ENCODE measurements at places on chromosomes 11 and 22.

GRCh38 chr11:68358416-68358815, 46.0 kb downstream of the LRP5 start:
- DNase-seq, result no peak

DNA sequence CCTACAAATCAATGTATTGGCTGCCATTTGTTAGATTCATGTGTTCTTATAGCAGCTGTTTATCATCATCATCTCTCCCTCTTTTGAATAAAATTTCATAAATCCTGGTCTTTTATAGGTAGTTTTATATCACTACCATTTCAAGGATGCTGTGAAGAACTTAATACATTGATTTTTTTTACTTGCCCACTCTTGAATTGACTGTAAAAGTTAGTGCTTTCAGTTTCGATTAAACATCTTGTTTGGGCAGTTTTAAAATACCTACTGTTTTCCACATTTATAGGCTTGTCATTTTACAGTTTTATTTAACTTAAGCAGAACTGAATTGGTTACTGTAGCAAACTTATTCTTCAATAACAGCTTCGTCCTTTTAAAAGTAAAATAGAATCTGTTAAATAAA, 59.5 kb downstream of the TTC17 start:
- DNase-seq, result no peak

GRCh38 chr22:32824531-32825312, 23.2 kb downstream of the TIMP3 start:
- DNase-seq, result no peak

- no peak for DNase-seq
These were observed 531.6 kb downstream of the MN1 start for GRCh38 chr22:27269751-27270543.

- DNase-seq, result no peak
These were observed 64.2 kb downstream of the CELSR1 start for GRCh38 chr22:46473021-46473779.

- no peak for DNase-seq
These were observed 2.8 kb downstream of the MAP3K11 start for GRCh38 chr11:65611028-65611757.

GRCh38 chr11:95542868-95543551, 246.6 kb downstream of the FAM76B start:
- DNase-seq, result no peak

DNA sequence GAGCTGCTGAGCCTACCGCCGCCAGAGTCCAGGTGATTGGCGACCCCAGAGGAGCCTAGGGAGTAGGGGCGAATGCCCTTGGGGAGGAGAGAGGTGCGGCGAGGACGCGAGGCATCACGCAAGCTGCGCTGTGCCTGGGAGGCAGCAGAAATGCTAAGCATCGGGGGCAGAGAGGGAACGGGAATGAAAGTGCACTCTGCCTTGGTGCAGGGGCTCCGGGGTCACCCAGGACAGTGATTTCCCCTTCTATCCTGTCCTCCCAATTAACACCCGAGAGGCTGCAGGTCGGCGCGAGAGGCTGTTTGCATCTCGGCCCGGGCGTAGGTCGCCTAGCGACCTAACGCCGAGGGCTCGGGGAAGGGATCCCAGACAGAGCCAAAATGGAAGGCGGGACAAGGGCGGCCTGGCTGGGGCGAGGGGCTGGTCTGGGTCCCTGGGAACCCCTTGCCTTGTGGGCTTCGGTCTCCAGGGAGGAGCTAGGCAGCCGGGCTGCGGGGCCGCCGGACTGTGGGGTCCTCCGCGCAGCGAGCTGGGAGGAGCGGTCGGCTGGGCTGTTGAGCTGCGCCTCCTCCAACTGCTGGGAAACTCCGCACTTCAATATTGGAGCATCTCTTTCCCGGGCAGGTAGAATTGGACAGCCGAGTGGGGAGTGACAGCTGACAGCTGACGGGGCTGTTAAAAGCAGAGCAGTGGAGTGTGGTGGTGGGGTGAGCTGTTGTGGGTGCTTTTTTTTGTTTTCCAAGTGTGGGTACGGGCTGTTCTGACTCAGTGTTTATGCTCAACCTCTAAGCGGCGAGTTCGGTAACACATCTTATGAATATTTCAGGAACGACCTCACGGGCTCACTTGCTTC, 657 bp downstream of the ELMOD1 start:
- DNase-seq, result no peak

- no peak for DNase-seq
These were observed 24.8 kb downstream of the PTPRJ start for GRCh38 chr11:48005136-48005535.

- no peak for DNase-seq
These were observed 12.6 kb upstream of the MRPL23 start for GRCh38 chr11:1934335-1935155.

DNA sequence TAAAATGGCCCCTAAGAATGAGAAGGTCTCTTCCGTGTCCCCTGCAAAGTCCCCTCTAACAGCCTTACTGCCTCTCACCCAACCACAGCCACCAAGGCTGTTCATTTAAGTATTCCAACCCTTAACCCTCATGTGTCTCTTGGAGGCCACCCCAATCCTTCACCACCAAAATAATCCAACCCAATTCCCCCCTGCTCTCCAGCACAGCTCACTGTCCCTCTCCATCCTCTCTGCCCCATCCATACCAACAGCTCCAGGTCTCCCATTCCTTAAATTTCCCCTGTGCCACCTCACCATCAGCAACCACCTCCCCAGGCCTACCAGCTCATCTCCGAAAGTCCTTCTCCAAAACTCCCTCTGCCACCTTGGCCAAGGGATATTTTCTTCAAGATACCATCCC, 1.4 kb downstream of the FAM168A start:
- no peak for DNase-seq

DNA sequence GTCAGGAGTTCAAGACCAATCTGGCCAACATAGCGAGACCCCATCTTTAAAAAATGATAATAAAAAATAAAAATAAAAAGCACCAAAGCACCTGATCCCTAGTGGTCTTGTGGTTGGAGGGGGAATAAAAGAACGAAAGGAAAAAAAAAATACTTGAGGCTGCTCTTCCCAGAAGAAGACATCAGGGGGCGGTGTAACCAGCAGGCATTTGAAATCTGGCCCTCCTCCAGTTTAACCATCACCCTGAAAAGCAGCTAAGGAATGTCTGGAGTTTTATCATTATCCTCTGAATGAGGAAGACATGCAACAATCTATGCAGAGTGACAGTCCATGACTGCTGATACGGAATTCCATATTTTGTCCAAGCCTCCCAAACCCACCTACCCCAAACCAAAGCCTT, 5.6 kb upstream of the KCTD17 start:
- no peak for DNase-seq

DNA sequence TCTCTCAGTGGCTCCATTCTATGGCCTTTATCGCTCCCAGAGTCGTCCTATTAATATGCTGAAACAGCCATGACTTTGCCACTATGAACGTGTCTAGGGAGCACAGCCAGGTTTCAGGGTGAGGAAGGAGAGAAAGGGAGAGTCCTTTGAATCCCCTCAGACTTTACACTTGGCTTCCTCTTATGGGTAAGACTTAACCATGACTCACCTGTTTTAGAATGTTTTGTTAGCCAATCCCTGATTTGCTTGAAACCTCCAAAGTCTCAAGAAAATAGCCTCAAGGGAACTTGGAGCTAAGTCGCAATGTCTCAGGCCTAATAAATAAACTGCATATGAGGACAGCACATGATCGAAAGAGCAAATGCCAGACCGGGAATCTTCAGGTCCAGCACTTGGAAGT, 131.2 kb upstream of the RCN1 start:
- no peak for DNase-seq

GRCh38 chr11:18715476-18715875, 10.5 kb downstream of the IGSF22 start:
- no peak for DNase-seq

DNA sequence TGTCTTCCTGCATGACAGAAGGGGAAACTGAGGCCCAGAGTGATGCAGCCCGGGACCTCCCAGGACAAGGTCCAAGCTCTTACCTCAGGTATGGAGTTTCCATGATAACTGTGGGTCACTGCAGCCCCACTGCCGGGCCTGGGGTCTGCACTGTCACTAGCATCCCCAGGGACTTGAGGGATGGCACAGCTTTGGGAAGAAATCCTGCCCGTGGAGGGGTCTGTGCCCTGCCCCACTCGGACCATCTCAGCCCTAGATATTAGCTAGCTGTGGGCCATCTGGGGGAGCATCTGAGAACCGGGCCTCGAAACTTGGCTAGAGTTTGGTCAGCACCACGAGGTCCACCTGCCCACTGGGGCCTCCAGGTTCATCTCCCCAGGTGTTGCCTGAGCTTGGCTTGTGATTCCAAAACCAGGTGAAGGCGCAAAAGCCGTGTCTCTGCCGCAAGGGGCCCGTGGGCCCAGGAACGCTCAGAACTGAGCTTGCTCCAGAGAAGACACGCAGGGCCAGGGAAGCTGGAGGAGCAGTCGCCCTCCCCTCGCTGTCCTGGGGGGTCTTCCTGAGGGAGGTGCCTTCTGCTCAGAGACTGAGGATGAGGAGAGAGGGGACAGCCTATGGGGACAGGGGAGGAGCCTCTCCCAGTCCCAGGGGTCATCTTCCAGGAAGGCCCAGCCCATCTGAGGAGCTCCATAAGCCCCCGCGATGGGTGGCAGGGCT, 4.8 kb downstream of the LINC01488 start:
- no peak for DNase-seq

DNA sequence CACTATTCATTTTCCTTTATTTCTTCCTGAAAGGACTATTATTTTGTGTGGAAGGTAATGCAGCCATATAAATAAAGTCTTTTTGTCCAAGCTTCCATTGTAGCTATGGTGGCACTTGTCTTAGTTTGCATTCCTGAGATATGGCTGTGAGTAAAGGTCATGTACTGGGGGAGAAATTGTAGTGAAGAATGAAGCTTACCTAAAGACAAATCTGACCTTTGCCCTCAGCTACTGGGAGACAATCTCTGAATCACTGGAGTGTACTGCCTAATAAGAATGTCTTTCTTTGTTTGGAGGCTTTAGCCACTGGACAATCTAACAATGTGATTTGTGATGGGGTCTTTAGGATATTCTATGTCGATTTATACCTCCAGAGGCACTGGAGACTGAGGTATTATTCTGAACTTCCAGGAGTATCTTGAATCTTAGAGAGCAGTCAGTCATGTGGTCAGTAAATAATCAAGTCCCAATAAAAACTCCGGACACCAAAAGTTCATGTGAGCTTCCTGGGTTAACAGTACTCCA, 39.7 kb upstream of the OR5AK2 start:
- DNase-seq, result no peak

GRCh38 chr22:36907253-36908195, 5.9 kb upstream of the CSF2RB start:
- DNase-seq, result no peak

DNA sequence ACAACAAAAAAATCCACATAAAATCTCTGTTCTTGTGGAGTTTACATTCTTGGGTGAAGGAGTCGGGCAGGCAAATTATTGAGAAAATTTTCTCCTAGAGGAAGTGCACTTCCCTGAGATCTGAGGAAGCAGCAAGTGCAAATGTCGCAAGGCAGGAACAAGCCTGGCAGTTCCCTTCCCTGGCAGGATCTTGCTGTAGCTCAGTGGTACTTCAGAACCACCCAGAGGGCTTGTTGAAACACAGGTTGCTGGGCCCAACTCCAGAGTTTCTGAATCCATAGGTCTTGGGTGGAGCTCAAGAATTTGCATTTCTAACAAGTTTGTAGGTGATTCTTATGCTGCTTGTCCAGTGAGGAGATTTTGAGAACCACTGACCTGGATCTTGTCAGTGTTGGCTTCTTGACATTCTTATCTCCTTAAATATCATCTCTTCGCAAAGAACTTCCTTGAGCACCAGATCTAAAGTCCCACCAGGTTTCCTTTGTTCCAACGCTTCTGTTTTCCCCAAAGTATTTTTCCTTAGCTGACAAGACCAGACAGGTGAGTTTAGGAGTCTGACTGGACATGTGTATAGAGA, 9.6 kb downstream of the QSER1 start:
- no peak for DNase-seq

DNA sequence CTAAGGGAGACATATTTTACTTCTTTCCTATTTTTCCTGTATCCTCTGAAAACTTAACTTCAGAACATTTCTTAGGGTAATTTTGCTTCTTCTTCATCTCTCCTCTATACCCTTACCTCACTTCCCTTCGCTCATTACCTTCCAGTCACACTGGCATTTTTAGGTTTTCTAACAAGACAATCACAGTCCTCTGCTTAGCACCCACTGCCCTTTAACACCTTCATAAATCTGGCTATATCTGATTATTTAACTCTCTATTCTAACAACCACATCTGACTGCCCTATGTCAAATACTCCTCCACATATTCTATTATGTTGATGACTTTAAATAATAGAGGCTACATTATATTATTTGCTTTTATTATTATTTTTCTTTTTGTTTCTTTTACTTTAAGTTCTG, 1058.0 kb upstream of the CNTN5 start:
- DNase-seq, result no peak

DNA sequence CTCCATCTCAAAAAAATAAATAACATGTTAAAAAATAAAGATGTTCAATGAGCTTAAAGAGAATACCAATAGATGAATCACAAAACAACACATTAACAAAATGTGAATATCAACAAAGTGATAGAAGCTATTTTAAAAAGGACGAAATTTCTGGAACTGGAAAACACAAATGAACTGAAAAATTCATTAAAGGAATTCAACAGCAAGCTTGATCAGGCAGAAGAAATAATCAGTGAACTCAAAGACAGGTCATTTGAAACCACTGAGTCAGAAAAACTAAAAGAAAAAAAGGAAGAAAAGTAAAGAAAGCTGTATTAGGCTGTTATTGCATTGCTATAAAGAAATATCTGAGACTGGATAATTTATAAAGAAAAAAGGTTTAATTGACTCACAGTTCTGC, 7.0 kb upstream of the MTMR2 start:
- no peak for DNase-seq

DNA sequence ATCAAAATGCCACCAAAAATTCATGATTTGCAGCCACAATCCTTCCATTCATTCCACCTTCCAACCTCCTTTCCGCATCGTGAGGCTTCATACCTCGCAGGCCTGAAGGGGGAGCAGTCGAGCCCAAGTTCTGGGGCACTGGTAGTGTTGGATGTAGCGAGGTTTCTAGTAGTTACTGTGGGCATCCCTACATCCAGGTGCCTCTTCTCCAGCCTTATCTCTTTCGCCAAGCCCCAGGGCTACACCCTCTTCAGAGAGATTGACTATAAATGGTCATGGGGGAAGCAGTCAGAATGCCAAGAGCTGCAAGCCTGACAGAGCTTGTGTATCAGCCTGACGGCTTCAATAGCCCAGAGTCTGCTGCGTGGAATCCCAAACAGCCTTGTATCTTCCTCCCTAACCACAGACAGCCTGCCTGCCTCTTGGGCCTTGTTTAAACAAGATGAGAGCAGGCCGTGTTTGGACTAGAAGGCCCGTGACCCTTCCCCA, 28.9 kb downstream of the CLMP start:
- no peak for DNase-seq

DNA sequence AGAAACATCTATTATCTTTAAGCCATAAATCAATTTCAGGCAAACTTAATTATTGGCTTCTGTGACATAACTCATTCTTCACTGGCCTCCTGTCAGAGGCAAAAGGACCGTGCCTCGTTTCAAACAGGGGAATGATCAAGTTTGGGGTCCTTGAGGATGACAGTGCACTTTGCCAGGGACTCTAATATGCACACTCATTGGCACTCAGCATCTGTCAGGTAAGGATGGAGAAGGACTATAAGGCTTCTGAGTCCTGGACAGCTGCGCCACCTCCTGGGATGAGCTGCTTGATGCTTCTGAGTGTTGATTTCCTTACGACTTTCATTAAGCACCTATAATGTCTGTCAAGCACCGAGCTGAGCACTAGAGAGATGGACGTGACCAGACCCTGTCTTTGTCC, 20.2 kb downstream of the BPIFC start:
- no peak for DNase-seq

All from NCI-H1417 treated with DMSO at 0.1 percent for 48 hours (cell line).